Activated gamma-delta T cell treated with anti-CD3 and anti-CD28 coated beads, Interleukin-2, amount 50 U/mL, for 16 hours (primary cell): ENCODE measurements at places on chromosomes 13 and 19.

- no peak for DNase-seq
Observed at GRCh38 chr19:40811478-40812341, 12.7 kb downstream of the EGLN2 start.

DNA sequence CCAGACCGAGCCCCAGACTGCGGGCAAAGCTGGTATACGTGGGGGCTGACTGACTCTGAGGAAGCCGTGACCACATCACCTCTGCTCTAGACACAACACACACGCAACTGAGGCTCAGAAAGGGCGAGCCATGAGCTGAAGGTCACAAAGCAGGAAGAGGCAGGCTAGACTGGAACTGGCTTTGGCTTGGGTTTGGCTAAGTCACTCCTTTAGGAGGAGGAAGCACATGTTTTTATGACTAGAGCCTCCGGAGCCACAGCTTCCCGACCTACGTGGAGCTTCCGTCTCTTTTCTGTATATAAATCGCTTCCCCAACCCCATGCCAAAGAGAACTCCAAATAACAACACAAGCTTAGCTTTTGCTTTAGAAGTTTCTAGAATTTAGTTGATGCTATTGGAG is 48.0 kb downstream of the RFX2 start:
- peak; percentile 34 for DNase-seq

GRCh38 chr13:32984857-32985626 is 31.2 kb upstream of the KL start:
- DNase-seq = no peak

DNA sequence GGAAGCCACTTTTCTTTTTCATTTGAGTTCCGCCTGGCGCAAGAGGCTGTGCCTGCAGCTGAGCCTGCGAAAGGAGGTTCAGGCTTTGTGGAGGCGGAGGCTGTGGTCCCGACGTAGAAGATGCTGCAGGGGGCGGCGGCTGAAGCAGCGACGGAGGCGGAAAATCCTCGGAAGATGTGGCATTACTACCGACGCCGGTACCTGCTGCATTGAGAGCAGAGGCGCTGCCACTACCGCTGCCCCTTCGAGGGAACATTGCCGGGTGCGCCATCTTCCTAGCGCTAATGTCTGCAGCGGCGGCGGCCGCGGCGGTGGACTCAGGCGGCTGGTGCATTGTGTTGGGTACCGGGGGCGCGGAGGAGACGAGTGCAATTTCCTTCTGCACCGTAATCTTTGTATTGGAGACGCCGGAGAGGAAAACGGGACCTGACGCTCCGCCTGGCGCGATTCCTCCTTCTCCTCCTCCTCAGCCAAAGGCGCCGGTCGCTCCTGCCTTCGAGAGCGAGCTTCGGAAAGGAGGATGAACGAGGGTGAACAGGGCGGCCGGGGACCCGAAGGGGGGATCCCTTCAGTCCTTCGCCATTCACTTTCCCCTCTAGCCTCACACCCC is at the start of gene TSC22D1:
Gene TSC22D1 (minus strand): TSS at position 590 of the 610 bp plus-strand sequence. CDS start 256 bp downstream, at position 334.
- peak; percentile 47 for DNase-seq

DNA sequence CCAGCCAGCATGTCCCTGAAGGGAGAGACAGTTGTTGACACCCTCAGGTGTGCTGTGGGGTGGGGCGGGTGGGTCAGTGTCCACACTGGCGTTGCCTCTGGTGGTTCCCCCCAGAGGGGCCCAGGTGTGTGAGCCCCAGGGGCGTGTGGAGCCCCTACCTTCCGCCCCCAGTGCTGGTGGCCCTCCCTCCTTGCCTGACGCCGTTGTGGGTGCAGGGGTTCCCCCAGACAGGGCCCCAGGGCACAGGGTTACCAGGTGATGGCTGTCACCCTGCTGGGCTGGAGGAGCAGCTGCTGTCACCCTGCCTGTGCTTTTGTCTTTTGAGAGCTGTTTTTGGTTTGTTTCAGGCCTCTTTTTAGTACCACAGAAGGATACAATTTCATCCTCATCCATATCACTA is 27.2 kb downstream of the ATP4B start:
- DNase-seq = no peak

GRCh38 chr13:60611523-60611922 is 214.5 kb downstream of the TDRD3 start:
- DNase-seq = no peak

DNA sequence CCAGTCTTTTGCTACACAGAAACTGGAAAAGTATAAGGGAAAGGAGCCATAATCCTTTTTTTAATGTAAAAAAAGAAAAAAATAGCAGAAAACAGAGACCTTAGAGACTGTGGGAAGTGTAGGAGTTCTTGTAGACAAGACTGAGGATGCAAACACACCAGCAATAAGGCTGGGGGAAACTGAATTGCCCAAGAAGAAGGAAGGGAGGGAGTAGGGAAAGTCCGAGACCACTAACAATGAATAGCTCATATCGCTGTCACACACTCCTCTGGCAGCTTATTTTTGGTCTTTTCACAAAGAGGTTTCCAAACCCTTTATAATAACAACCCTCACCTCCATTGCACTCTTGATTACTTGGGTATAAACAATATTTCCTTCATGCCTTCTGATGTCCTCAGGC is 952.0 kb downstream of the SLITRK5 start:
- no peak for DNase-seq

- DNase-seq = no peak
Observed at GRCh38 chr13:48403913-48404312, 9.0 kb downstream of the LPAR6 start.

DNA sequence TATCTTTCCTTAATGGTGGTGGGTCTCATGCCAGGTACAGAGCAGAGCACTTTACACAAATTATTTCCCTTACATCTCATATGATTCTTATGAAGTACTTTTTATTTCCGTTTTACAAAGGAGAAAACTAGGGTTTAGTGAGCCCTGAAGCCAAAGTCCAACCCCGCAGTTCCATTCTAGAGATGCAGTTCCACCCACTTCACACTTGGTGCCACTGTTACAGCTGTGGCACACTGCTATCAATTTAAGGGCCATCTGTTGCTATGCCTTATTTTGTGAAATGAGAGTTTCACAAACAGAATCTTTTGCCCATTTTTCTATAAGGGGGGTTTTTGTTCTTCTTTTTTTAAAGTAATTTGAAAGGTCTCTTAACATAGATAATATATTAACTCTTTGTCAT is 12.9 kb downstream of the MIPEP start:
- no peak for DNase-seq

- DNase-seq = no peak
Observed at GRCh38 chr19:48428670-48429069, 17.1 kb upstream of the GRWD1 start.

DNA sequence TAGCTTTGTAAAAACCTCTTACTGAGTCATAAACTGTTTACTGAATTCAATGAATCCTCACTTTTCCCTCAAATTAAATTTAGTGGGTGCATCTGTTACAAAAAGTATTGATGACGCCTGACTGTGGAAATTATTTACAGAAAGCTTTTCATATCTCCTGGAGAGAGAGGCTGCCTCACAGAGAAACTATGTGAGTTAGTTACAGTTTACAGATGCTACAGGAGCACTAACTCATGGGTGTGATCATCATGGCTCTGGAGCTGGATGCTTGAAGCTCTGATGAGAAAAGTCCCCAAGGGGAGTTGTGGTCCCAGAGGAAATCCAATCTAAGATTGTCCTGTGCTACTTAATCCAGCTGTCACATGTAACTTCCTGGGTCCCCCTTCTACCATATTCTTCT is 590.8 kb downstream of the LMO7 start:
- no peak for DNase-seq

DNA sequence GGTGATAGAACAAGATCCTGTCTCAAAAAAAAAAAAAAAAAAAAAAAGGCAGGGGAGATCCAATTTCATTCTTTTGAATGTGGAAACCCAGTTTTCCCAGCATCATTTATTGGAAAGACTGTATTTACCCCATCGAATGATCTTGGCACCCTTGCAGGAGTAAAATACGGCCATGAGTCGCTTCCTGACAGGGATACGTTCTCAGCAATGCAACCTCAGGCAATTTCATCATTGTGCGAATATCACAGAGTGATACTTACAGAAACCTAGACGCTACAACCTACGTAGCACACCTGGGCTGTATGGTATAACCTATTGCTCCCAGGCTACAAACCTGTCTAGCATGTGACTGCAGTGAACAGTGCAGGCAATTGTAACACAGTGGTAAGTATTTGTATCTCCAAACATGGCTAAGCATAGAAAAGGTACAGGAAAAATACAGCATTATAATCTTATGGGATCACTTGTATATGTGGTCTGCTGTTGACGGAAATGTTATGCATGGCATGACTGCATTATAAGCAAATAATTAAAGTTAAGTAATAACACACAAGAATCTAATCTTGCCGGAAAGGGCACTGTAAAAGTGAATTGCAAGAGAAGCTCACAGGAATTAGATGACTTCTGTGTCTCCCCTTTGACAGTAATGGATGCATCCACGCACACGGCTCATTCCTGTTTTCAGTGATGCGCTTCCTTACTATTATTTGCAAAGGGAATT is 24.1 kb downstream of the RFX2 start:
- DNase-seq = no peak

DNA sequence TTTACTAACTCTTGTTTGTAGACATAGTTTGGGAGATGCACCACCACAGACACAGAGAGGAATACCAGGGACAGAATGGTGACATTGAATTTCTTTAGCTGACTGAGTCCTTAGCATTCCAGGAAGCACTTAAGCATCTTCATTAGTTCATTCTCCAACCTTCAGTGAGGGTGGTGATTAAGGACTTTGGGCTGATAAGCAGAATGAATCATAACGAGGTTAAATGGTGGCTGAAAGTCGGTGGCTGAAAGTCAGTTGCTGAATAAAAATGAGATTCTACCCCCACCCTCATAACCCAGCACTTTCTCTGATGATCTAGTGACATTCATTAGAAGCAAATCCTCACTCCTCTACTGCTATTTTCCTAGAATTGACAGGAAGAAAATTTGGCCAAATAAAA is 10.6 kb downstream of the PCDH8 start:
- no peak for DNase-seq

DNA sequence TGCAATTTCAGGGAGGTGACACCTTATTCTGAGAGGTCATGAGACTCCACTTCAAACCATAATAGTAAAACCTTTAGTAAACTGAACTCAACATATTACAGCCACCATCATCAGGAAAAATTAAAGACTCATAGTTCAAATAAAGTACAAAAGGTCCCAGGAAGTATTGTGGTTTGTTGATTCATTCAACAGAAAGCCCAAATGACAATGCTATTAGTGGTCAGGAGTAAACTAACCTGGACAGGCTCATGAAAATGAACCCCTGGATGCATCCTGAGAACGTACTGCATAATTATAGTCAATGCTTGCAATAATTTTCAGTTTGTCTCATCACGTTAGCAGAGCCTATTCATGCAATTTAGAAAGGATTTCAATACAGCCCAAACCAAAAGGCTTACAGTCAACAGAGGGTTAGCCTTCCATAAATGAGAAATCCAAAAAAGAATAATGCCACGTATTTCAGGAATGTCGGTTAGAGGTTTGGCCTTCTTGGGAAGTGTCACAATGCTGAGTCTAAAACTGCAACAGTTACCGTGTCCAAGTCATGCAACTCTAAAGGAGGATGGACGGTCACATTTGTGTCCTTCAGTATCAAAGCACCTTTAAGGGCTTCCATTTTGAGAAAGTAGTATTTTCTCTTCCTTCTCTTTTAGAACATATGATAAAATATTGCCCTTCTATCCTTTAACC is 280.8 kb downstream of the ABCC4 start:
- DNase-seq = no peak

- DNase-seq = no peak
Observed at GRCh38 chr13:113624235-113624587, 33.8 kb downstream of the ATP4B start.

GRCh38 chr19:43806848-43807247 is 4.6 kb upstream of the LYPD5 start:
- no peak for DNase-seq

DNA sequence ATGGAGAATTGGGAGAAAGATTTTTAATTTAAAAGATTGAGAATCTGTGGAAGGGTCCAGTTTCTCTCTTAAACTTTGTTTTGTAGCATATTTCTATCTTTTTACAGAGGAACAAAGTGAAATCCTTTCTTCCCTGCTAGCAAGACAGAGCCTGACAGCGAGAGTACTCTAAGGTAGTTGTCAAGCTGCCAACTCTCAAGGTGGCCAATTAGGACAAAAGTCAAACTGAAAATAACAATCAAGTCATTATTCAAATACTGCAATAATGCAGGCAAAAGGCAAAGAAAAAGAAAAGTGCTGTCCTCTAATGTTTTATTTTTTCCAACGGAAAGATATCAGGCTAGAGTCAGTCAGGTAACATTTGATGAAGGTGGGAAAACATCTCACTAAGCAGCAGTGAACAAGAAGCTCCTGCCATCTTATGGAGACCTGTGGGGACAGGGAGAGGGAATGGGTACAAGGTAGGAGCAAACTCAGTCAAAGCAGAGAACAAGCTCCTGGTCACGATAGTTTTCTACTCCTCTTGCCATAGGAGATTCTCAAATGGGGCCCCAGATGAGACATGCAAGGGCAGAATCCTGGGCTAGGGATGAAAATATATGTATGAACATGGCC is 801.9 kb upstream of the SLITRK1 start:
- no peak for DNase-seq

GRCh38 chr19:3720349-3720917 is 12.2 kb downstream of the TJP3 start:
- no peak for DNase-seq

DNA sequence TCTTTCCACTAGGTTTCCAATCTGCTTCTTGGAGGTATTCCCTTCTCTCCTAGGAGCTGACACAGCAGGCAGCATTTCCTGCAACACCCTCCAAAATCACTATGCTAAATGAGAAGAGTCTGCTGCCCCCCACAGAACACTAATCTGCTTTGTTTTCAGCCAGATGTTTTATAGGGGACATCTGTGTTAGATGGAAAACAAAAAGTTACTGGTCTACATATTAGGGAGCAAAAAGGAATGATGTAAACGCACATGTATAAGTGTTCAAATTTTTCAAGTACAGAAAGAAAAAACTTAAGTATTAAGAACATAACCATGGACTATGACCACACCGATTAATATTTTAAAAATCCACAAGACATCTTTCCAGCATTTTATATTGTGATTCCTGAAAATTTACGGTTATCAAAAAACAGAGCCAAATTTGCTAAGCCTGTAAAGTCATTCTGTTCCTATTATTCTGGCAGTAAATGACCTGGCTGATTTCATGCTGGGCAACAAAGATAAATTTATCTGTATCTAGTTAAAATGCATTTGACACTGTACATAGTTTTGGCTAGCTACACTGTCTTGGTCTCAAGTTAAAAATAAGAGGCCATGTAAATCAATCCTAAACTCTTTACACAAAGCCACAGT is 63.3 kb downstream of the DCLK1 start:
- DNase-seq = no peak

DNA sequence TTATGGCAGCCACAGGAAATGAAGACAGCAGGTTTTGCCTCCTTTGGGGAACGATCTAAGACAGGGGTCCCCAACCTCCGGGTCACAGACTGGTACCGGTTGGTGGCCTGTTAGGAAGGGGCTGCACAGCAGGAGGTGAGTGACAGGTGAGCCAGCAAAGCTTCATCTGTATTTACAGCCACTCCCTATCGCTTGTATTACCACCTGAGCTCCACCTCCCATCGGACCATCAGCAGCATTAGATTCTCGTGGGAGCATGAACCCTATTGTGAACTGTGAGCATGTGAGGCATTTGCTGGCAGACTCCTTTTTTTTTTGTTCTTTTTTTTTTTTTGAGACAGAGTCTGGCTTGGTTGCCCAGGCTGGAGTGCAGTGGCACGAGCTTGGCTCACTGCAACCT is 22.2 kb downstream of the F2RL3 start:
- DNase-seq = no peak

GRCh38 chr19:1004803-1005664 is 4.8 kb downstream of the GRIN3B start:
- no peak for DNase-seq
